ENCODE measurements at places on chromosomes 2 and 18.

GRCh38 chr18:7646174-7646886 lies 79.2 kb downstream of the PTPRM start:
- no peak for DNase-seq

DNA sequence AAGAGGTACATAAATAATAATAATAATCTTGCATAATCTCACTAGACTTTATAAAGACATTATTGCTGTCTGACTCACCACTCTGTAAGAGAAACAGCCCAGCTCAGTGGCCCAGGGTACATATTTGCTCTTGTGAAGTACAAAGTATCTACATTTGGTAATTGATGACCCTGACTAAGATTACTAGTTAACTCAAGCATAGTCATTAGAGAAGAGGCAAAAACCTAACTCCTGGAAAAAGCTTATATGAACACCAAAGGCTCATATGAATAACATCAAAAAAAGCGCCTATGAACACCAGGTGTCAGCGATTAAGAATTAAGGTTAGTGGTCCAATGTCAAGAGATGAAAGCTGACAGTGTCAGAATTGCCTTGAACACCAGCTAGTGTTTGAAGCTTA lies 38.4 kb downstream of the RAD51AP2 start:
- no peak for DNase-seq

- DNase-seq = no peak
These were observed 58.7 kb upstream of the ZNF397 start for GRCh38 chr18:35182151-35182550.

GRCh38 chr2:24183366-24184069 lies 8.7 kb downstream of the FAM228A start:
- no peak for DNase-seq

Data from stimulated activated CD8-positive, alpha-beta memory T cell treated with anti-CD3 and anti-CD28 coated beads, Interleukin-12 subunit alpha, Interleukin-12 subunit beta, amount 100 ng/mL, for 4 hours (primary cell).